NCI-H1417 treated with DMSO at 0.1 percent for 48 hours (cell line): ENCODE measurements at places on chromosomes 16 and 17.

DNA sequence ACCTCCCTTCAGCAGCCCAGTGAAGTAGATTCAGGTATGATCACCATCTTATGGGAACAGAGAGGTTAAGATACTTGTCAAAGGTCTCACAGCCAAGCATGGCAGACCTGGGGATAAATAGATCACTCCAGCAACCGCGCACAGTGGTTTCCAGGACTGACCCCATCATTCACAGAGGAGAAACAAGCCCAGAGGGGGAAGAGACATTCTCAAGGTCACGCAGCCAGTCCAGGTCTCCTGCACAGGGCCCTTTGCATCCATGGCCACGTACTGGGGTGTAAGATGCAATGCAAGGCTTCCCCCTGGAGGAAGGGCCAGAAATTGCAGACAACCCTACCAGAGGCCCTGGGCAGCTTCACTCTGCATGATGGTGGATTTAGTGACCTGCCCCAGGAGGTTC, 19.9 kb downstream of the TLE7 start:
- no peak for DNase-seq

DNA sequence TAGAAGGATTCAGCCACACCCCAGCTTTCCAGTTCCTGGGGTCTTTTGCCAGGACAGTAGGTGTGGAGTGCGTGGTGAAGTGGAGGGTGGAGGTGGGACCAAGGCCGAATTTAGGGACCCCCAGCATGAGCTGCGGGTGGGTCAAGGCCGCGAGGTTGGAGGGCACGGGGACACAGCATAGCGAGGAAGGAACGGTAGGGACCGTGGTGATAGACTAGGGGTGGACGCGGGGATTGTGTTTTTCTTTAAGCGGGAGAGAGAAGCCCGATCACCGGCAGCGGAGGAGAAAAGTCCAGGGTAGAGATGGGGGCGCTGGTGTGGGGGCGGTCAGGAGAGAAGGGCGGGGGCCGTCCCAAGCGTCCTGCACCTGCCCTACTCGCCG, 261 bp upstream of the B4GALNT2 start:
- DNase-seq: no peak

- no peak for DNase-seq
Measured at GRCh38 chr16:65895486-65895885, 471.0 kb upstream of the CDH5 start.

GRCh38 chr17:1714980-1715802, 5.0 kb upstream of the TLCD2 start:
- DNase-seq: no peak

GRCh38 chr16:19119564-19119963, 5.8 kb downstream of the ITPRIPL2 start:
- no peak for DNase-seq

DNA sequence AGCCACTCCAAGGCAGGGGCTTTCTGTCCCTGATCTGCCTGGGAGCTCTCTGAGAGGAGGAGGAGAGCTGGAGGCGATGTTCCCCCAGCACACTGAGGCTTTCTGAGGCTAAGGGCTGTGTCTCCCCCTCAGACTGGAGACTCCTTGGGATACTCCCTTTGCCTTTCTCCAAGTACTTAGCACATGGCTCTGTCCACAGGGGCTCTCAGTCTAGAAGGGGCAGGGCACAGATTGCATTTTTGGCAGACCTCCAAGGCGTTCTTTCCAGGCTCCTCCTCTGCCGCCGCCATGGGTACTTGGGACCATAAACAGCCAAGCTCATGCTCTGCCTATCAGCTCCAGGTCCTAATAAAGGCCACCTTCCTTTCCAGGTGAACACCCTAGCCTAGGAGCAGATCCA, 1.8 kb upstream of the GIP start:
- no peak for DNase-seq

DNA sequence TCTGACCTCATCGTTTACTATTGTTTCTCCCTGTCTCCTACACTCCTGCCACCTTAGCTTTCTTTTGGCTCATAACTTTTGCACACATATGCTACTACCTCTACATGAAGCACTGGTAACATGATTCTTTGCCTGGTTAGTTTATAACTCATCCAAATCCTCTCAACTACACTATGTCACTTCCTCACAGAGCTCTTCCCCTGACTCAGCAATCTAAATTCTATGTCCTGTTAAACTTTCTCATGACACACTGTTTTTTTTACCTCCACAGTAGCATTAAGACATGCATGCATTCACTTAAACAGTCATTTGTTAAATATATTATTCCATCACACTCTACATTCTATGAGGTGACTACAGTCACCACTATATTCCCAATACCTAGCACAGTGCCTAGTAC, 19.7 kb downstream of the APPBP2 start:
- no peak for DNase-seq

GRCh38 chr17:83123896-83124801, 44.7 kb downstream of the METRNL start:
- no peak for DNase-seq

DNA sequence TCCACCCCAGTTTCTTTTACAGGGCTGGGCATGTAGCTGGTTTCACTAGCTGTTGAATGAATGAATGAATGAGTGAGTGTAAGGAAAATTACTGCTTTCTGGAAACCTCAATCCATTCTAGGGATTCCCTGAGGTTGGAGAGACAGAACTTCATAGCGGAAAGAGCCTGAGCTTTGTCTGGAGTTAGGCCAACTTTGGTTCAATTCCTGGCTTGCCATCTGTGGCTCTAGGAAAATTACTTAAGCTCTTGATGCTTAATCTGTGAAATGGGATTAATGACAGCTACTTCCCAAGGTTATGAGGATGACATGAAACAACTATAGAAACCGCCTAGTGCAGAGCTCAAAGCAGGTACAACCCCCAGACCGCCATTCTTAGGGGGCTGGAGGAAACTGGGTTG, 76.3 kb upstream of the AXIN2 start:
- no peak for DNase-seq

- no peak for DNase-seq
Measured at GRCh38 chr16:8963010-8963820, 491 bp downstream of the USP7 start.

DNA sequence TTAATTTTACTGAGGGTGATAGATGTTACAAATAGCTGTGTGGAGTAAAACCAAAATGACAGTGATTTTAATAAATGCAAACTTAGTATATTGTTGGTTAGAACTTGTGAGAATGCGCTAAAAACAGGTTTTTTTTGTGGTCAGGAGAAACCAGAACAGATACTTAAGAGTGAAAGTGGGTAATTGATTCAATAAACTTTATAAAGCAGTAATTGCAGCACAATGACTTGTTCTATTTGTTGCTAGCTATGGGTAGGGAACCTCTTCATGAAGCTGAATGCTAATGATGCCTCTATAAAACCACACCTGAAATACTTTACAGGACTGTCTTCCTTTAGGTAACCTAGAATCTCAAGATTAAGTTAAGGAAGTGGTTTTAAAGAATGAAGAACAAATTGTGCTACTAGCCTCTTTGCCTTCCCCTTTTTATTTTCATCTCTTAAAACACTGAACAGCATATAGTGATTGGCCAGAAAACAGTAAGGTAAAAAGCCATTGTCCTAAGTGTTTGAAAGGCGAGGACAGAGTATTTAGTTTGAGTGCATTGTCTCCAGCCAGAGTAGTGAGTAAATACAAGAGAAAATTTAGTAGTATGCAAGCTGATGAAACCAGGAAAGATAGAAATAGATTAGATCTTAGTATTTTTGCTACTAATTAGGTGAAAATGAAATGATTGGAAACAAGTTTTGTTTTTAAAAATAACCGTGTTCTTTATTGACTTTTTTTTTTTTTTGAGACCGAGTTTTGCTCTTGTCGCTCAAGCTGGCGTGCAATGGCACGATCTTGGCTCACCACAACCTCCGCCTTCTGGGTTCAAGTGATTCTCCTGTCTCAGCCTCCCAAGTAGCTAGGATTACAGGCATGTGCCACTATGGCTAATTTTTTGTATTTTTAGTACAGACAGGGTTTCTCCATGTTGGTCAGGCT, 6.0 kb downstream of the GGNBP2 start:
- no peak for DNase-seq

GRCh38 chr17:12851901-12852435, 62.7 kb downstream of the ARHGAP44 start:
- DNase-seq: no peak

- no peak for DNase-seq
Measured at GRCh38 chr16:13519871-13520270, 400.1 kb upstream of the ERCC4 start.

- DNase-seq: no peak
Measured at GRCh38 chr16:70687671-70688245, 1.9 kb upstream of the MTSS2 start.

DNA sequence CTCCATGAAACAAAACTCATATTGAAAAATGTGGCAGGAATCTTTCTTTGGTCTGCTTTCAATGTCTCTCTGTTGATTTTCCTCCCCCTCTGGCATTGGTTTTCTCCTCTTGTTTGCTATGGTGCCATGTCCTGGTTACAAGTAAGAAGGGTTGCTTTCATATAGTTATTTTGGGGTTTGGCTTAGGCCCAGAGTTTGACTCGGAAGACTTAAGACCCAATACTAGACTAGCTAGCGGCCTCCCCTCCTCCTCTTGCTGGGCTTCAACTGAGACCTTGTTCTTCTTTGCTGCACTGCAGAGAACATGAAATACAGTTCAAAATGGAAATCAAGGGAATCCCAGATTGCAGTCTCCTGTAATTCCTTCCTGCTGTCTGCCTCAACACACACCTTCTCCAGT, 30.0 kb upstream of the CLEC18A start:
- DNase-seq: no peak

GRCh38 chr16:50696126-50696525, 2.7 kb downstream of the NOD2 start:
- DNase-seq: no peak

- no peak for DNase-seq
Measured at GRCh38 chr17:63370696-63371095, 75.4 kb downstream of the CYB561 start.
